Pons (tissue), 1 donor: ENCODE measurements at places on chromosomes 12 and 14.

GRCh38 chr14:104863923-104864266 is 1.2 kb upstream of the CEP170B start:
- no peak for DNase-seq

DNA sequence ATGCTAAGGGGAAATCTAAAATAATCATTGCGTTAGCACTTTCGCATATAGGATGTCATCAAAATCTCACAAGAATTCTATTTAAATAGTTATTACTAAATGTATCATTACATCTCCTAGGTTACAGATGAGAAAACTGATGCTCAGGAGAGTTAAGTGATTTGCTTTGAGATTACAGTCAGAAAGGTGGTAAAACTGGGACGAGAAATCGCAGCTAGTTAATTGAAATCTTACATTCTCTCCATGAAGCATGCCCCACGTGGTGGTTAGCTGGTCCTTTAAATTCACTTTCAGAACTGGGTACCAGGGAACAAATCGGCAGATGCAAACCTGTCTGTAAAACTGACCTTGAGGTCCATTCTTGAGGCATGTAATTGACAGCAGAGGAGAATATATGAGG is 71.8 kb upstream of the PLEKHG7 start:
- no peak for DNase-seq

DNA sequence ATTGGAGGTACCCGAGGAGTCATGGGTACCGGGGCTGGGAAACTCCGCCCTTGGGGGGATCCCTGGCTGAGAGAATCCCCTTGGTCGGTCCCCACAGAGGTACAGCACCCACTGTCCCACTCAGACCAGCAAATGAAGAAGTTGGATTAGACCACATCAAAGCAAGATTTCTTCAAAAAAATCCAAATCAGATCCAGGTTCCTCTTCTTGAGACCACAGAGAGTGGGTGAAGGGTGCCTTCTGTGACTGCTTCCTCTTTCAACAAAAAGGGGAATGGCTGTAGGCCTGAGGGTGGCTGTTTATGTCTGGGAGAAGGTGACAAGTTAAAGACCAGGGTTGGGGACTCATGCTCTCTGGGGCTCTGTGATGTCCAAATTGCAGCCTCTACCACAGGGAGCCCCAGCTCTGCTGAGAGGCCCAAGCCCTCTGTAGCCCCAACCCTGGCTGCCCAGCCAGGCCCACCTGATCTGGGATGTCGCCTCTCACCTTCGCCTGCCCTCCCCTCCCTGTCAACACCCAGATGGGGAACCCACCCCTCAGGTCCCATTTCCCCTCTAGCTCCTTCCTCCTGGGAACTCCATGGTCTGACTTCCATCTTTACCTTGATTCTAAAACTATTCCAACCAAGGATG is 50.9 kb downstream of the ZFP36L1 start:
- DNase-seq = peak; percentile 90

GRCh38 chr14:85221832-85222231 is 308.1 kb upstream of the FLRT2 start:
- DNase-seq = no peak

DNA sequence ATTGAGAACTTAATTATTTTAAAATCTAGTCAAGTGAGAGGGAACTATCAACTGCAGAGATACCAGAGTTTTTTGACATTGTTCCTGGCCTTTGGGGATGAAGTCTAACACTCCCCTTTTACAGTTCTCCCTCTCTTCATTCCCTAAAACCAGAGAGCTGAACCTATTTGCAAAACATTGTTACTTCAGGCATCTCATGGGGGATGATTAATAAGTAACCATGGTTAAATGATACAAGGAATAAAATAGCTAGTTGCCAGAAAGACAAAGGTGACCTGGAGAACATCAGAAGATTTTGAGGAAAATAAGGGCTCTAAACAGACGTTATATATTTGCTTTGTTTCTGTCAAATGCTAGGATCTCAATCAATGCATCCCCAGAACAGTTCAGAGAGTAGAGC is 42.3 kb downstream of the PDE6H start:
- no peak for DNase-seq

- no peak for DNase-seq
Observed at GRCh38 chr12:116343331-116343884, 65.9 kb upstream of the MED13L start.
